ENCODE measurements at places on chromosomes 4 and X.

DNA sequence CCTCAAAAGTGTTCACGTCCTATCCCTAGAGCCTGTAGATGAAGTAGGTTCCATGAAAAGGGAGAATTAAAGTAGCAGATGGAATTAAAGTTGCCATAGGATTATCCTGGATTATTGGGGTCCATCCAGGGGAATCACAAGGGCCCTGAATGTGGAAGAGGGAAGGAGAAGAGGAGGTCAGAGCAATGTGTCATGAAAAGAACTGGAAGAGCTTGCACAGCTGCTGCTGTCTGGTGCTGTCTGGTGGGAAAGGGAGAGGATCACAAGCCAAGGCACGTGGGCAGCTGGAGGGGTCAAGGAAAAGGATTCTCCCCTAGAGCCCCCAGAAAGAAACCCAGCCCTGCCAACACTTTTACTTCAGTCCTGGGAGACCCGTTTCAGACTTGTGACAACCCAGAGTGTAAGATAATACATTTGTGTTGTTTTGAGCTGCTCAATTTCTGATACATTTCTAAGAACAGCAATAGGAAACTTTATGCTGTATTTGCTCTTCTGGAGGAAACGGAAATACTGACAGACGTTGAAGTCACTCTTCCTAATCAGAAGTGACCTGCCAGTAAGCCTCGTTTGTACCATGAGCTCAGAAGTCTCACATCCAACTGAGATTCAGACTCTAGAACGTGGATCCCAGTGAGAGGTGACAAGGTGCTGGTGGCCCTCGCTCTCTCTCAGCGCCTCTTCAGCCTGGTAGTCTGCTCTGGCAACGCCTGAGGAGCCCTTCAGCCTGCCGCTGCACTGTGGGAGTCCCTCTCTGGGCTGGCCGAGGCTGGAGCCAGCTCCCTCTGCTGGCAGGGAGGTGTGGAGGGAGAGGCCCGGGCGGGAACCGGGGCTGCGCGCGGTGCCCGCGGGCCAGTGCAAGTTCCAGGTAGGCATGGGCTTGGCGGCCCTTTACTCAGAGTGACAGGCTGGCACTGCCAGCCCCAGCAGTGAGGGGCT, 34.7 kb upstream of the ENPP6 start:
- H3K4me3 ChIP-seq: no peak overlapping the region
- DNase-seq: no peak
- H3K27me3 ChIP-seq: no peaks in the 10 kb centered on the region
- H3K36me3 ChIP-seq: no peaks in the 10 kb centered on the region
- H3K27ac ChIP-seq: no peak overlapping the region

GRCh38 chr4:148776941-148777340, 334.7 kb upstream of the NR3C2 start:
- no peak overlapping the region for H3K27ac ChIP-seq
- no peak overlapping the region for H3K4me3 ChIP-seq
- H3K36me3 ChIP-seq: peaks cover 4% of the 10 kb centered on the region
- peaks cover 9% of the 10 kb centered on the region for H3K4me1 ChIP-seq
- no peaks in the 10 kb centered on the region for H3K27me3 ChIP-seq

DNA sequence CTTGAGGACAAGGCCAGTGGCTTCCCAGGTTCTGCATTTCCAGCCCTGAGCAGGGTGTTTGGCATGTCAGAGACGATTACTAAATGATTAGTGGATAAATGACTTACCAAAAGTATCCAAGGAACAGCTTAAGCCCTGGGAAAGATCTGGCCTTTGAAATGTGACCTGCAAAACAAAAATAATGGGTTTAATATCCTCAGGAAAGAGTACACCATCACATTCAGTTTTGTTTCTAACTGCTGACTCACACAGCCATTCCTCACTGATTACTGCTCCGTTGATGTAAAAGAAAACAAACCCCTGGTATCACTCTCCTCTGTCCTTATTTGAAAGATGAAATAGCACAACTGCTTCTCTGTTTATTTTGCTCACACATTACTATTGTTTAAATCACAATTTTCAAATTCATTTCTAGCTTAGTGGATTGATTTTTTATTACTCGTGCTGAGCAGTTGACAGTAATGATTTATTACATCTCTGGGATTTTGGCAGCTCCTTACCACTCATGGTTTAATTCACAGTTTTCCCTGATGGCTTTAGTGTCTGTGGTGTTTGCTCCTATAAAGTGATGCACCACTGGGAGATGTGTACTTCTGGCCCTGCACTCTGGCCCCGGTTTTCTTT, 117.0 kb downstream of the CBLL2 start:
- H3K27me3 ChIP-seq: peaks cover 67% of the 10 kb centered on the region
- H3K4me1 ChIP-seq: peaks cover 14% of the 10 kb centered on the region
- H3K36me3 ChIP-seq: no peaks in the 10 kb centered on the region
- H3K27ac ChIP-seq: peak overlapping the region; percentile 50

GRCh38 chr4:81227968-81228367, 12.9 kb upstream of the PRKG2 start:
- H3K4me1 ChIP-seq: no peaks in the 10 kb centered on the region
- no peak overlapping the region for H3K27ac ChIP-seq
- H3K27me3 ChIP-seq: no peaks in the 10 kb centered on the region
- H3K36me3 ChIP-seq: no peaks in the 10 kb centered on the region

DNA sequence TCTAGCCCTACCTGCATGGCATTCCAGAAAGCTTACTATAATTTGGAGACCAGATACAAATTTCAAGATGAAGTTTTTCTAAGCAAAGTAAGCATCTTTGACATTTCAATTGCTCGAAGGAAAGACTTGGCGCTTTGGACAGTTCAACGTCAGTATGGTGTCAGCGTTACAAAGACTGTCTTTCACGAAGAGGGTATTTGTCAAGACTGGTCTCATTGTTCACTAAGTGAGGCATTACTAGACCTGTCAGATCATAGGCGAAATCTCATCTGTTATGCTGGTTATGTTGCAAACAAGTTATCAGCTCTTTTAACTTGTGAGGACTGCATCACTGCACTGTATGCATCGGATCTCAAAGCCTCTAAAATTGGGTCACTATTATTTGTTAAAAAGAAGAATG, 17.6 kb downstream of the THAP9 start:
- H3K4me1 ChIP-seq: no peaks in the 10 kb centered on the region
- no peaks in the 10 kb centered on the region for H3K27me3 ChIP-seq
- H3K36me3 ChIP-seq: peaks cover 13% of the 10 kb centered on the region
- no peak for DNase-seq
- no peak overlapping the region for H3K4me3 ChIP-seq

DNA sequence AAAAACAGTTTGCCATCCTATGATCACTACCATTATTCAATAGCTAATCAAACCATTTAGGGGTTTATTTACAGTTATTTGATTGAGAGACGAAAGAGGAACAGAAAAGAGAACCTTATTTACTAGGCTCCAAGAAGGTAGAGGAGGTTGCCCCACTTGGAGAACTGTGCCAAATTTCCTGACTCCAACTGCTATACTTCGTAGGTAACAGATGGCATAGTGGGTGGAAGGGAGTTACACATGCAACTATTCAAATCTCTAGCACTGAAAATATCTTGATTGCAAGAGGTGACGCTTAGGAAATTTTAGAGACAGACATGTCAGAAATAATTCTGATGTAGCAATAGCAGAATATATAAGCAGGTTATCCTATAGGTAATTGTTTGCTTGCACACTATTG, 38.0 kb upstream of the TMPRSS11F start:
- no peak for DNase-seq
- peaks cover 9% of the 10 kb centered on the region for H3K27me3 ChIP-seq
- no peak overlapping the region for H3K27ac ChIP-seq
- no peak overlapping the region for H3K4me3 ChIP-seq
- H3K4me1 ChIP-seq: no peaks in the 10 kb centered on the region

GRCh38 chr4:37644962-37645361, 41.2 kb downstream of the RELL1 start:
- no peak overlapping the region for H3K4me3 ChIP-seq
- no peak for DNase-seq
- no peak overlapping the region for H3K27ac ChIP-seq
- no peaks in the 10 kb centered on the region for H3K27me3 ChIP-seq
- peaks cover 16% of the 10 kb centered on the region for H3K4me1 ChIP-seq

DNA sequence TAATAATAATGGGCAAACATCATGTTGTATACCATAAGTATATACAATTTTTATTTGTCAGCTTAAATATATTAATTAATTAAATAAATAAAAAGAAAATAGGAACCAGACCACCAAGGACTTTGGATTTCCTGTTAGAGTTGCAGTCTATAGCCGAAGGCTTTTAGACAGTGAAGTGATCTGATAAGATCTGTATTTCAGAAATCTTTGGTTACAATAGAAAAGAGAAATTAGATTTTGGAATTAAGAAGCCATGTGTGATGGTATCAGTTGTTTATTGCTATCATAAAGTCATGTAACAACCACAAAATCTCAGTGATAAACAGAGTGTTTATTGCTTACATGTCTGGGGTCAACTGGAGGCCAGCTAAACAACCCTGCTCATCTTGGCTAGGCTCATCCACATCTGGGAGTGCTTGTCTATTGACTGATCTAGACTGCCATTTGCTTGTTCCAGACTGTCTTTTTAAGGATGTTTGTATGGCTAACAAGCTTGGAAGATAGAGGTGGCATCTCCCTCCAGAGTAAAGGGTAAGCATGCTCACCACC, 142.1 kb upstream of the USP9X start:
- peaks cover 15% of the 10 kb centered on the region for H3K4me1 ChIP-seq
- H3K4me3 ChIP-seq: no peak overlapping the region
- no peak for DNase-seq
- peak overlapping the region; percentile 25 for H3K27ac ChIP-seq
- H3K27me3 ChIP-seq: peaks cover 37% of the 10 kb centered on the region
- no peaks in the 10 kb centered on the region for H3K36me3 ChIP-seq

- no peak overlapping the region for H3K27ac ChIP-seq
- no peak overlapping the region for H3K4me3 ChIP-seq
- H3K4me1 ChIP-seq: peaks cover 7% of the 10 kb centered on the region
These were observed 24.0 kb downstream of the ABCB7 start for GRCh38 chrX:75131973-75132627.

Measured in MCF 10A (cell line).